Heart left ventricle (tissue), 16 donors: ENCODE measurements at places on chromosomes 6 and 20.

- H3K4me1 ChIP-seq = peaks cover 12% of the 10 kb centered on the region
- H3K36me3 ChIP-seq = no peaks in the 10 kb centered on the region
- no peak overlapping the region for H3K27ac ChIP-seq
- peak overlapping the region; percentile 88 for H3K4me3 ChIP-seq
- no peak for DNase-seq
Measured at GRCh38 chr6:79538106-79538971, 1.1 kb upstream of the LCA5 start.

DNA sequence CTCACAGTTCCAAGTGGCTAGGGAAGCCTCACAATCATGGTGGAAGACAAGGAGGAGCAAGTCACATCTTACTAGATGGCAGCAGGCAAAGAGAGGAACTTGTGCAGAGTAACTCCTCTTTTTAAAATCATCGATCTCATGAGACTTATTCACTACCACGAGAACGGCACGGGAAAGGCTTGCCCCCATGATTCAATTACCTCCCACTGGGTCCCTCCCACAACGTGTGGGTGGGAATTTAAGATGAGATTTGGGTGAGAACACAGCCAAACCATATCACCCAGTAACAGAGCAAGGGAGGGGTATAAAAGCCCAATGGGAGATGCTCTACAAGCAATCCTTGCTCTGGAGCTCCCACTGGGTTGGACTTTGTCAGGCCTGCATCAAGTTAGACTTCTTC, 80.4 kb downstream of the JPH2 start:
- DNase-seq = no peak
- H3K27ac ChIP-seq = no peak overlapping the region
- H3K27me3 ChIP-seq = no peaks in the 10 kb centered on the region
- no peaks in the 10 kb centered on the region for H3K36me3 ChIP-seq
- H3K4me1 ChIP-seq = peaks cover 2% of the 10 kb centered on the region

DNA sequence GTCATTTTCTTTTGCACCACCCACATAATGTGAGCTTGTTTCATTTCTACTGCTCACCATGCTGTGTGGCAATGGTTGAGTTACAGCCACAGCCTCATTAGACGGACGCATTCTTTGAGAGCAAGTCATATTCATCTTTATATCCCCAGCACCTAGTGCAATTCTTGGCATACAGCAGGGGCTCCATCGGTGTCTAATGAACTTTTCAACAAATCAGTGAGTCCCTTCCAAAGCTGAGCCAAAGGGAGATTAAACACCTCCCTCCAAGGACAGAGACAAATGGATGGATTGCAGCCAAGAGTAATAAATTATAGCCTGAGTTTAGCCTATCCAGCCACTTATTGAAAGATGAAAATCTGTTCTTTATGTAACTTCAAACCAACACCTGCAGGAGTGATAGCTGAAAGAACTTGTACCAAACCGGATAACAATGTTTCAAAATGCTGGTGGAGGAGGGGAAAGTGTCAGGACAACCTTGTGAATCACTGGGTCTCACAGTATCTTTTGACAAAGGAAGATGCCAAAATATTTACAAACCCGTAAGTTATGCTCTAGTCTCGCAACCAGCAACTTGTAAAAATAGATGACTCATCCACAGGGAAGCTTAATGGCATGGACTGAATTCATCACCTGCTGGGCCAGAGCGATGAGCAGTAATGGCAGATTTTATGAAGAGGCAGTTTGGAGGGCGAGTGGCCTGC, 139.0 kb downstream of the PXDC1 start:
- no peaks in the 10 kb centered on the region for H3K36me3 ChIP-seq
- H3K27ac ChIP-seq = no peak overlapping the region
- H3K4me1 ChIP-seq = no peaks in the 10 kb centered on the region
- no peak overlapping the region for H3K4me3 ChIP-seq
- no peak for DNase-seq
- no peaks in the 10 kb centered on the region for H3K27me3 ChIP-seq

GRCh38 chr6:22807818-22808217, 238.5 kb downstream of the HDGFL1 start:
- no peak for DNase-seq
- H3K27me3 ChIP-seq = no peaks in the 10 kb centered on the region
- H3K27ac ChIP-seq = no peak overlapping the region
- no peak overlapping the region for H3K4me3 ChIP-seq
- no peaks in the 10 kb centered on the region for H3K36me3 ChIP-seq

DNA sequence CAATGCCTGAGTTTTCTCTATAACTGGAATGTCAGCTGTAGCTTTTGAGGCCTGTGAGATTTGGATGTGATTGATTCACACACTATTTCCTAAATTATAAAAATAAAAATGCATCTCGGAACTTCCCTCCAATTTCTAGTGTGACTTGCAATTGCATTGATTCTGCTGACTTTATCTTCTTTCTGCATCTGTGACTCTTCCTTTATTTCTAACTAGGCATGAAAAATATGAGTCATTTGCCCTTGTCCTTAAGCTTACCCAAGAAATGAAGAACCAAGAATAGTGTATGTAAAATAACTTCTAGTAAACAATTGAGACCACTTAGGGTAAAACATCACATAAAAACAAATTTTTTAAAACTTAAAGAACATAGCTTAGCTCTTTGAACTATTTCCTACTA, 12.9 kb downstream of the OR2J2 start:
- no peak overlapping the region for H3K27ac ChIP-seq
- no peaks in the 10 kb centered on the region for H3K36me3 ChIP-seq
- H3K4me1 ChIP-seq = no peaks in the 10 kb centered on the region
- no peak for DNase-seq
- H3K4me3 ChIP-seq = no peak overlapping the region
- no peaks in the 10 kb centered on the region for H3K27me3 ChIP-seq

- H3K36me3 ChIP-seq = no peaks in the 10 kb centered on the region
- no peak overlapping the region for H3K27ac ChIP-seq
- DNase-seq = no peak
- no peaks in the 10 kb centered on the region for H3K4me1 ChIP-seq
- no peaks in the 10 kb centered on the region for H3K27me3 ChIP-seq
- H3K4me3 ChIP-seq = no peak overlapping the region
Measured at GRCh38 chr6:77034161-77034560, 429.1 kb downstream of the HTR1B start.

GRCh38 chr20:41428285-41428684, 61.7 kb upstream of the EMILIN3 start:
- H3K4me3 ChIP-seq = no peak overlapping the region
- no peak overlapping the region for H3K27ac ChIP-seq
- no peaks in the 10 kb centered on the region for H3K27me3 ChIP-seq
- DNase-seq = no peak

DNA sequence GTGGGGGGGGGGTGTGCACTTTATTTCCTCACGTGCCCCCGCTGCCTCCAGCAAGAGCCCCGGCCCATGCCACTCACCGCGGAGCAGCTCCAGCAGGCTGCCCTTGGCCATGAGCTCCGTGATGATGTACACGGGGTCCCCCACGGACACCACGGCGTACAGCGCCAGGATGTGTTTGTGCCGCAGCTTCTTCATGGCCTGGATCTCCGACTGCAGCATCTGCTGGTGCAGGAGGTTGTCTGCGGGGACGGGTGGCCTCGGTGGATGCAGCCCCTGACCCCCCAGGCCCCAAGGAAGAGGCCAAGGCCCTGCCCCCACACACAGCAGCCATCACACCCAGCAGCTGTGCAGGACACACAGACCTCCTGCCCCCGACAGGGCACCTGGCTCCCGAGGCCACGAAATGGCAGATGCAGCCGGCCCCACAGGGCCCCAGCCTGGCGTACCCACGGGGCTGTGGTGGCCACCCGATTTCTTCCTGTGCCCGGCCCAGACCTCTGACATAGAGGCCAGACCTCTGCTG, 4.7 kb downstream of the PTK6 start:
- H3K27me3 ChIP-seq = no peaks in the 10 kb centered on the region
- DNase-seq = peak; percentile 18
- no peak overlapping the region for H3K27ac ChIP-seq
- H3K4me1 ChIP-seq = peaks cover 6% of the 10 kb centered on the region

DNA sequence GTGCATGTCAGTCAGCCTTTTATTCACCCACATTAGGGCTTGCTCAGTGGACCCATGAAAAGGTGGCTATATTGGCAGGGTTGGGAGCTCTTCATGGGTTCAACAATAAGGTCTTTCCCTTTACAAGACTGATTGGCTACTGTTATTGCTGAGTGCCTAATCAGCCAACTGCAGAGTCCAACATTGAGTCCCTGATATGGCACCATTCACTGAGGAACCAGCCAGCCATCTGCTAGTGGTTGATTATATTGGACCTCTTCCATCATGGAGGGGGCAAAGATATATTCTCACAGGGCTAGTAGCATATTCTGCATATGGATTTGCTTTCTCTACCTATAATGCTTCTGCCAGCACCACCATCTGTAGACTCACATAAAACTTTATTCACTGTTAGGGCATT, 69.9 kb downstream of the CDKAL1 start:
- no peaks in the 10 kb centered on the region for H3K4me1 ChIP-seq
- H3K36me3 ChIP-seq = no peaks in the 10 kb centered on the region
- no peaks in the 10 kb centered on the region for H3K27me3 ChIP-seq
- no peak for DNase-seq
- H3K27ac ChIP-seq = no peak overlapping the region
- H3K4me3 ChIP-seq = no peak overlapping the region

GRCh38 chr20:21048841-21049273, 57.3 kb downstream of the LINC00237 start:
- H3K27ac ChIP-seq = no peak overlapping the region
- H3K4me3 ChIP-seq = no peak overlapping the region
- no peak for DNase-seq
- no peaks in the 10 kb centered on the region for H3K4me1 ChIP-seq
- peaks cover 18% of the 10 kb centered on the region for H3K27me3 ChIP-seq

DNA sequence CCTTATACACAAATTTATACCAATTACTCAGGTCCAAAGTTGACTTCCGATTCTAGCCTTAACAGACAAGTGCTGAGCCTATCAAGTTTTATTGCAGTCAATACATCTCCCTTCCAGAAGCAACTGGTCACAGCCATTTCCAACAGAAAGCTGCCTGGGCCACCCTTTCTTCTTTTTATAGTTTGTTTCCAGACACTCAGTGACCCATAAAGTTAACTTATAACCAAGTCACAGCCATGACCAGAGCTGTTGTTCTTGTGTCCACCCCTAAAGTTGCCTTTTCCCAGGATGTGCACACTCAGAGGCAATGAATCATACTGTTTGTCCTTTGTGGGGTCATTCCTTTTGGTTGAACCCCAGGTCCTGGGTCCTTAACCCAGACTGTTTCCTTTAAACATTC, 89.9 kb downstream of the CD83 start:
- no peak overlapping the region for H3K4me3 ChIP-seq
- no peak overlapping the region for H3K27ac ChIP-seq
- H3K27me3 ChIP-seq = no peaks in the 10 kb centered on the region
- H3K4me1 ChIP-seq = no peaks in the 10 kb centered on the region
- H3K36me3 ChIP-seq = no peaks in the 10 kb centered on the region
- no peak for DNase-seq

DNA sequence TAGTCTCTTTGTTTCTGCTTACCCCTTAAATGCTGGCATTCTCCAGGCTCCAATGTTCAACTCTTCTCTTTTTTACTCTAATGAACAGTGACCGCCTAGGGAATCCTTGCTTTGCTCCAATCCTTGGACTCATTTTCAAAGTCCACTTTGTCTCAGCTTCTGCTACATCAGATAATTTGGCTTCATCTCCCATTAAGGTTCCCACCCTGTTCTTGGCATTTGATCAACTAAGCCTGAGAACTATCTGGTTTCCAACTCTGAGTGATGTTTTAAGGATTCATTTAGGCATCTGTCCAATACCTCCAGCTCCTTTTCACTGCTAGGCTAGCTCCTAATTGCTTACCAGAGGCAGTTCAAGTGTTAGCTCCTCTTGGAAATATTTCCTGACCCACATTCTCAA, 64.9 kb downstream of the ME1 start:
- no peaks in the 10 kb centered on the region for H3K27me3 ChIP-seq
- no peak overlapping the region for H3K27ac ChIP-seq
- H3K4me1 ChIP-seq = no peaks in the 10 kb centered on the region
- H3K36me3 ChIP-seq = no peaks in the 10 kb centered on the region

DNA sequence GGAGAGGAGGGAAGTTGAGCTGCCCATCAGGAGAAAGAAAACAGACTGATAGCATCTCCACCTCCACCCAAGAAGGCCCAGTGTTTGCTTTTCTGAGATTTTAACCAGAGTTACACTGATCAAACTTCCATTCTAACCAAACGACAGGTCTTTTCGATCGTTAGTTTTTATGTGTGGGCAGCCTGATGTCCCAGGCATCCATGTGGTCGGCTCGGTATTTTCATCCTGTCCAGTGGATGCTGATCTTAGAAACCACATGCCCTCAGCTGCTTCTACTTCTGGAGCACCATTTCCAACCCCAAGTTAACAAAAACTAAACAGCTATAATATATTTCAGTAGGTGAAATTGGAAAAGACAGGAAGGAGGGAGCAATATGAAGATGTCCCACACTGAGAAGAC, 536.8 kb upstream of the JAG1 start:
- no peak overlapping the region for H3K27ac ChIP-seq
- no peak for DNase-seq
- no peaks in the 10 kb centered on the region for H3K36me3 ChIP-seq
- peaks cover 3% of the 10 kb centered on the region for H3K4me1 ChIP-seq

GRCh38 chr20:11352041-11352440, 565.7 kb upstream of the BTBD3 start:
- H3K4me1 ChIP-seq = no peaks in the 10 kb centered on the region
- no peaks in the 10 kb centered on the region for H3K36me3 ChIP-seq
- no peak overlapping the region for H3K27ac ChIP-seq
- no peak overlapping the region for H3K4me3 ChIP-seq
- H3K27me3 ChIP-seq = no peaks in the 10 kb centered on the region

DNA sequence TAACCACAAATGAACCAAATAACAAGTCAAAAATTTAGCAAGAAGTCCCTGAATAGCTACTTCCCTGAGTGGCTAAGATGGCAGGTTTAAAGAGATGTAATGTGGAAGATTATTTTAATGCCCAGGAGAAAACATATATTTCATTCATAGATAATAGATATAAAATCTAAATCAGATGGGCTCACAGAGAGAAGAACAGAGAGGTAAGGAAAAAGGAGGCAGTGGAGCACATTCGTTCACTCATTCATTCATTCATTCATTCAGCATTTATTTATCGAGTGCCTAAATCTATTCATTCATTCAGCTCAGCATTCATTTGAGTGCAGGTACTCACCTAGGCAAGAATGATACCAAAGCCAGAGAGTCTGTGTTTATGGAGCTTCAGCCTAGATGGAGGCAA, 32.1 kb upstream of the IYD start:
- no peak for DNase-seq
- H3K27ac ChIP-seq = no peak overlapping the region
- H3K27me3 ChIP-seq = no peaks in the 10 kb centered on the region
- no peaks in the 10 kb centered on the region for H3K4me1 ChIP-seq
- H3K36me3 ChIP-seq = no peaks in the 10 kb centered on the region
- no peak overlapping the region for H3K4me3 ChIP-seq

- no peak overlapping the region for H3K27ac ChIP-seq
- no peaks in the 10 kb centered on the region for H3K27me3 ChIP-seq
- no peak overlapping the region for H3K4me3 ChIP-seq
- H3K4me1 ChIP-seq = no peaks in the 10 kb centered on the region
- H3K36me3 ChIP-seq = no peaks in the 10 kb centered on the region
- no peak for DNase-seq
Measured at GRCh38 chr6:168699631-168700295, 258.8 kb downstream of the SMOC2 start.
